ENCODE measurements at places on chromosomes 13 and 19. TPM values are rescaled to one million over a fixed set of nuclear protein-coding genes. Genes with fewer than 3 reads are reported as not detected.

Gene CYP4F8
- not detected for total RNA-seq

Gene NKG7
- not detected for total RNA-seq

Gene LGALS4
- 0.30 TPM for total RNA-seq

Gene RGL3
- 2.0 TPM for total RNA-seq

Gene LACC1
- 3.4 TPM for total RNA-seq

Gene GJB6
- not detected for total RNA-seq

Gene LRRC63
- not detected for total RNA-seq

Gene CCL25
- not detected for total RNA-seq

Gene NECTIN2
- total RNA-seq, result 90.3 TPM

Gene CASP14
- total RNA-seq, result not detected

Gene COL5A3
- 3.6 TPM for total RNA-seq

Gene ZFP28
- 3.5 TPM for total RNA-seq

Gene ENOX1
- total RNA-seq, result 0.75 TPM

Gene NAA16
- total RNA-seq, result 8.3 TPM

Gene SYNGR4
- total RNA-seq, result 1.9 TPM

Gene ODAD3
- 1.3 TPM for total RNA-seq

Gene C19orf73
- 3.1 TPM for total RNA-seq

Gene SPACA6
- total RNA-seq, result 9.1 TPM

Gene RFPL4AL1
- total RNA-seq, result not detected

Gene GZMM
- 0.23 TPM for total RNA-seq

Gene OR7C1
- total RNA-seq, result not detected

Gene MUC16
- total RNA-seq, result 0.06 TPM

Gene ZNF709
- total RNA-seq, result not detected

Gene ZNF653
- 3.9 TPM for total RNA-seq

Gene PEG3
- total RNA-seq, result not detected

Gene ACP5
- total RNA-seq, result not detected

Gene TYROBP
- not detected for total RNA-seq

Gene PRR20C
- total RNA-seq, result not detected

Gene HCST
- 0.18 TPM for total RNA-seq

Gene ATP1A3
- total RNA-seq, result 5.7 TPM

Gene SPPL2B
- 24.1 TPM for total RNA-seq

Gene CCDC122
- total RNA-seq, result 2.8 TPM

Gene GAPDHS
- not detected for total RNA-seq

Gene GTF2F2
- 19.7 TPM for total RNA-seq

Gene IGFL2
- 0.83 TPM for total RNA-seq

Gene ZNF823
- total RNA-seq, result 3.3 TPM

Gene ZNF835
- not detected for total RNA-seq

Gene PSPN
- 0.92 TPM for total RNA-seq

Gene RAB3A
- total RNA-seq, result 0.53 TPM

Gene KLK2
- not detected for total RNA-seq

Gene ZNF837
- 1.7 TPM for total RNA-seq

Gene CYP4F2
- not detected for total RNA-seq

Gene GPR183
- not detected for total RNA-seq

Gene LRRC4B
- total RNA-seq, result 0.34 TPM

Gene PRSS57
- not detected for total RNA-seq

Gene DUS3L
- 32.6 TPM for total RNA-seq

Gene PGLYRP1
- total RNA-seq, result not detected

Gene FGF21
- total RNA-seq, result not detected

Gene CBARP
- total RNA-seq, result 4.8 TPM

Gene HCN2
- total RNA-seq, result 40.1 TPM

Gene ZNF266
- total RNA-seq, result 2.9 TPM

Gene TUBB4A
- total RNA-seq, result 4.9 TPM
